NCI-H1417 treated with DMSO at 0.1 percent for 48 hours (cell line): ENCODE measurements at places on chromosomes 4 and X.
A peak's percentile ranks its signal among the peaks of the same experiment; 100 is the strongest.

DNA sequence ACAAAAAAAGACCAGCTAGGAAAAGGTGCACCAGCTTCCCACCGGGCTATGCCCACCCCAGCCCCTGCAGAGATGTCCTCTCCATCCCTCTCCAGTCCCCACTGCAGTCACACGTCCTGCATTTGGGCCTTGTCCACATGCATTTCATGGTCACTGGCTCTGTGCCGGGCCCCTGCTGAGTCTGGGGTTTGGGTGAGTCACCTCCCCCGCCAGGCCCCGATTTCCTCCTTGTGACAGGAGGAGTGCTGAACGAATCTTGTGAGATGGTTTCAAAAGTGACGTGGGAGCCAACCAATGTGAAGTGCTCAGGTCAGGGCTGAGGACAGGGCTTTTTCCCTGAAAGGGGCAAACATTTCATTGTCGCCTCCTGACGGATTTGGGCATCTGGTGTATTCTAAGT lies 7.1 kb downstream of the CPZ start:
- no peak for DNase-seq

GRCh38 chr4:112386071-112386470 lies 88.9 kb downstream of the ALPK1 start:
- peak; percentile 15 for DNase-seq

DNA sequence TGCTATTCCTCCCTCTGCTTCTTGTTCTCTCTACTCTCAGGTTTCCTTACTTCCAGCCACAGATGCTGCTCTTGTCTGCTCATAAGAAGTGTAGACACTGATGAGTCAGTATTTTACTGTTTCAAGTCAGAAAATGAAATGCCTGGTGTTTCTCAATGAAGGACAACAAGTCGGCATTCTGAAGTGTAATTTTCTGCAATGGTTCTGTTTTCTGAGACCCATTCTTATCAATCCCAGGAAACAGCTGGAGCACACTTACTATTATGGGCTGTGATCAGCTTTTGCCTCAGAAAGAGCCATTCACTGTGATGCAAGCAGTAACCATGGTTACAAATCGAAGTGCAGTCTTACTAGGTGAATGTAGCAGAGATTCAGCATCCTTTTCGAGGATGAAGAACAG lies 42.0 kb downstream of the SLC4A4 start:
- no peak for DNase-seq

DNA sequence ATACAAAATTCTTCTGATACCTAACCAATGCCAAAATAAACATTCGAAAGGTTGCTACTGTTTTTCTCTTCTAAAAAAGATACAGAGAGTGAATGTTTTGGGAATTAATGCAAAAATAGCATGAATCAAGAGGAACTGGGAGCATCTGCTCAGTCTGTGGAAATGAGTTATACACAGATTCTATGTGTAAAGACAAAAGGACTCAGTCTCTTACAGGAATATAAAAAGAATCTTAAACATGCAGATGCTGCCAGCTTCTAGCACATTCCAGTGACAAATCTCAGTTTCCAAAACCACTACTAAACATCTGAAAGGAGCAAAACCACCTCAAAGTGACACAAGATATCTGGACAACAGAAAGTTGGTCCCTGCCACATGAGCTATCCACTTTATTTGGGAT lies 55.0 kb downstream of the PAPSS1 start:
- DNase-seq, result no peak

- DNase-seq, result no peak
These were observed 671.6 kb upstream of the SLIT2 start for GRCh38 chr4:19580095-19580494.

GRCh38 chrX:129108936-129109335 lies 414.4 kb downstream of the SMARCA1 start:
- DNase-seq, result no peak

DNA sequence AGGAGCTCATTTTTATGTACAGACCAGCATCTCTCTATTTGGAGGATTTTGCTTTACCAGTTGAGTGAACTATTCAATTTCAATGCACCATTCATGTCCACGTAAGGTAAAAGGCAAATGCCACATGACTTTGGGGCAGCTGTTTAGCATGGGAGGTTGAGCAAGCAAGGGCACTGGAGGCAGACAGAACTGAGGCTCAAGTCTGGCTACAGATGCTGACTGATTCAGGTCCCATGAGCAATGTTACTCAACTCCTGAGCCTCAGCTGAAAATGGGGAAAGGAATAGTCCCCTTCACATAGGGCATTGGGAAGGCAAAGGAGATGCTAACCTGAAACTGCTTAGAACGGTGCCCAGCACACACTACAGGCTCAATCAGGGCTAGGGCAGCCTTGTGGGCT lies 93.0 kb upstream of the MTM1 start:
- no peak for DNase-seq

- no peak for DNase-seq
These were observed 10.1 kb downstream of the BCOR start for GRCh38 chrX:40087425-40088298.

- DNase-seq, result no peak
These were observed 55.1 kb downstream of the RAB40A start for GRCh38 chrX:103464072-103464773.

DNA sequence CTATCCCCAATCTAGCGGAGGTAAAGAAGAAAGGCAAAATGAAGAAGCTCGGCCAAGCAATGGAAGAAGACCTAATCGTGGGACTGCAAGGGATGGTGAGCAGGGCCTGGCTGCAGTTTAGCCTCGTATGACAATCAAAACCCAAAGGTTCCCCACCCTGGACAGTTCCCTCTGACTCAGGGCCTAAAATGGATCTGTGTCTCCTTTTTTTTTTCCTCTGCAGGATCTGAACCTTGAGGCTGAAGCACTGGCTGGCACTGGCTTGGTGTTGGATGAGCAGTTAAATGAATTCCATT lies 986 bp downstream of the HDAC6 start:
- no peak for DNase-seq

GRCh38 chr4:120682981-120683380 lies 239.5 kb downstream of the PRDM5 start:
- no peak for DNase-seq

- no peak for DNase-seq
These were observed 21.2 kb downstream of the PTTG2 start for GRCh38 chr4:37981425-37981824.

DNA sequence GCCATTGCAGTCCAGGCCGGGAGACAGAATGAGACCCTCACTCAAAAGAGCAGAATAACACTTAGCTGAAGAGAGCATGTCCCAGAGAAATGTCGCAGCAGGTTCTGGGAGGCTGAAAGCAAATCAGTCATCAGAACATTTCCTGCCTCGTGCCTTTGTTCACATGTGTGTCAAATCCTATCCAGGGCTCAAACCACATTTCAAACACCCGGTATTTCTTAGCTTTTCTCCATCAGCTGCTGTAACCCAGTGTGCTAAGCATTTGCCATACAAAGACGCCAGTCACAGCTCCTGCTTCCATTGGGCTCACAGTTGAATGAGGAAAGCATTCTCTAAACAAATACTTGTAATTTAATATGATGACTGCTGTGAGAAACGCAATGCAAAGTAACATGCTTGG lies 6.0 kb downstream of the PALLD start:
- no peak for DNase-seq
